ENCODE measurements at places on chromosomes 12 and 14. TPM values are rescaled to one million over a fixed set of nuclear protein-coding genes. Genes with fewer than 3 reads are reported as not detected.

Gene BATF
- 1.7 TPM for total RNA-seq

DNA sequence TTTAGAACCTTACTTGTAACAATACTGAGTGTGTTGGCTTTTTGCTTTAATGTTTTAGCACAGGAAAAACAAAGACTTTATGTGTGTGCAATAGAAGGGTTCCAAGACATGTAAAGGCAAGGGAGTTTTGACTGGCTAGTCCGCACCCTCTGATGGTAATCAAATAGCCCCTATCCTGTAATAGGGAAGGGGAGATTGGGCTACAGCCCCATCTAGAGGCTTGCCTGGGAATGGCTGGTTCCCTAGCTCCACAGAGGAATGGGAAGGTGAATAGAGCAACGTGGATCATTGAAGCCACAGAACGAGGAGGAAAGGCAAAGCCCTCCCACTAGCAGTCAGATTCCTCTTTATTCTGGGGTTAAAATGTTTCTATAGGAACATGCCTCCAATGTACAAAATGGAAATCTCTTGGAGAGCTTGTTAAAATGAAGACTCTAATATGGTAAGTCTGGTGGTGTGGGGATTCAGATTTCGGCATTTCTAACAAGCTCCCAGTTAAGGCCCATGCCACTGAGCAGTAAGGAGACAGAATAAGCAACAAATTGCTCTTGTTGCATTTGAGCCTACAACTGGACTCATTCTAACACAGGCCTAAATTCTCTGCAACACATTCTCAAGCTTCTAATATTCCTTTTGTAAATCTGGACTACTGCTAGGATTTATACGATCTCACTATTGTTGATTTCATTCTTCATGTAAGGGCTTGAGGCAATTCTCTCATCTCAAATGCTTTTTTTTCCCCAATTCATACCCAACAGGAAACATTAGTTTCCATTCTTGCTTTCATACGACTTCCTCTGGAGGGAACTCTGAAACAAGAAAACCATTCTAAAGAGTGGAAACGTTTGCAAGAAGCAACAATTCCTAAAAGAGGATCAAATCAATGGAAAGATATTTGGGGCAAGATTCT is 57.1 kb downstream of the NIN start:
- no peaks in the 10 kb centered on the region for H3K27me3 ChIP-seq
- no peak overlapping the region for H3K4me3 ChIP-seq
- H3K27ac ChIP-seq: no peak overlapping the region
- DNase-seq: no peak

DNA sequence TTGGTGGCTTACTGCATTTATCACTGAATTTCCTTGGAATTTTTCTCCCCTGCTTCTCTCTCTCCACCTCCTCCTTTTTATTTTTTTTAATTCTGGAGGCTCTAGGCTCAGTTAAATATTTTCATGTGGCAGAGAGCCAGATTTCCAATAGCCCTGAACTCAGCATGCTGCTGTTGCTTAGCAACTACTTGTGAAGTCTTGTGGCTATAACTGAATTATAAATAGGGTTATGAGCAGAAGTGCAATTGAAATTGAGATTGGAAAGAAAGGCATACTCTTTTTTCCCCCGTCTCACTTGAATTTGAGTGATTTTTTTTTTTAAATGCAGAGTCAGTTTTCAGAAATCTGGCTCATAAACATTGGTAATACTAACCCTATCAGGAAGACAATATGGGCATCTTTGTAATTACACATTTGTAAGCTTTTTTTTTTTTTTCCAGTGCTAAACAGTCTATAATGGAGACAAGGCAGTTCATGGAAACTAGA is 38.3 kb downstream of the ATF7IP start:
- H3K27ac ChIP-seq: peak overlapping the region; percentile 7
- H3K27me3 ChIP-seq: no peaks in the 10 kb centered on the region

- H3K4me1 ChIP-seq: peaks cover 16% of the 10 kb centered on the region
- DNase-seq: no peak
- H3K27ac ChIP-seq: no peak overlapping the region
- H3K36me3 ChIP-seq: no peaks in the 10 kb centered on the region
- no peaks in the 10 kb centered on the region for H3K27me3 ChIP-seq
Measured at GRCh38 chr12:22103418-22103817, 57.4 kb downstream of the CMAS start.

DNA sequence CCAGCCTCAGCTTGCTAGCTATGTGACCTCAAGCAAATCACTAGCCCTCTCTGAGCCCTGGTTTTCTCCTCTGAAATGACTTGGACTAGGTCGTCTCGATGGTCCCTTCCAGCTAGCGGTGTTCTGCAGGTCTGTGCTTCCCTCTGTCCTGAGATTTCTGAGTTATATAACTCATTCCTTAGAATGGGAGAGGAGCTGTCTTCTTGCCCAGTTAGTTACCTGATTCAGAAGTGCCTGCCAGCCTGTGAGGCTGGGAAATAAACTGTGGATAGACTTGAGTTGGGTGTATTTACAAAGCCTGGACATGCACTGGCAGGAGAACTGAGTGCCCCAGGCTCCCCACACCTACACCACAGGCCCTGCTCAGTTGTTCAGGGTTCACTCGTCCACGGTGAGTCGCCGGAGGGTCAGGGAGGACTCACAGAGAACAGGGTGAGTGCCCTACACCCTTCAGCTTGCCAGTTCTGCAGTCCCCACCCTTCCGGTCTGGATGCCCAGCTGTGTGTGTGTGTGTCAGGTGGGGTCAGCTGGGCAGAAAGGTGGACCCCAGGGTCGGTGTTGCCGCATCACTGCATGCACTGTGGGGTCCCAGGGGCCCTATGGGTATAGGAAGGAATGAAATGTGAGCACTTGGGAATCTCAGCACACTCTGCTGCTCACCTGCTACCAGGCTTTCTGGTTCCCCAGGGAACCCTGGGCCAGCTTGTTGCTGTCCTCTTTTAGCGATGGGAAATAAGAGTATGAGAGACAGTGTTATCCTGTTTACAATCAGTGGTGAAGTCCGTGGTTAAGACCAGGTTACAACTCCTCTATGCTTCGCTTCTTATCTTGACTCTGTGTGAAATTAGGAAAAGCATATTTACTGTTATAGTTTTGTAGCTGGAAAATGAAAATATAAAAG is 348.2 kb downstream of the DPF3 start:
- H3K36me3 ChIP-seq: no peaks in the 10 kb centered on the region
- H3K4me1 ChIP-seq: no peaks in the 10 kb centered on the region
- no peak overlapping the region for H3K4me3 ChIP-seq
- H3K27me3 ChIP-seq: no peaks in the 10 kb centered on the region
- DNase-seq: no peak
